ENCODE measurements at places on chromosomes 4 and X.

GRCh38 chr4:73230865-73231517 is 27.6 kb downstream of the ANKRD17 start:
- DNase-seq: no peak

DNA sequence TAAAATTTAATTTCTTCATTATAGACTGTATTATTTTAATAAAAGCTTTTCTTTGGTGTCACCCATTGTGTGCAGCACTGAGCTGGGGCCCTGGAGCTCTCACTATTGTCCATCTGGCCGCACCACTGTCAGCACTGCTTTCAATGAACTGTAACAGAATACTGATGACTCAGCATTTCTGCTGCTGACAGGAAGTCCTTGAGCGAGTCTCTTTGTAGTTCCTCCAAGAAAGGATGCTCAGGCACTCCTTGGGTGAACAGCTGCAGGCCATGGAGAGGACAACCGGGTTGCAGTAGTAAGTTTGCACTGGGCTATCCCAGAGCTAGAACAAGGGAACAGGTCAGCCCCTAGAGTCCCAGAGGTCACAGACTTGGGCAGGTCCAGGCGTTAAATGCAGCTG is 81.6 kb downstream of the SORBS2 start:
- peak; percentile 86 for DNase-seq

- no peak for DNase-seq
Observed at GRCh38 chr4:82761229-82761628, 37.4 kb downstream of the SCD5 start.

- no peak for DNase-seq
Observed at GRCh38 chrX:81206476-81206875, 4.6 kb downstream of the SH3BGRL start.

DNA sequence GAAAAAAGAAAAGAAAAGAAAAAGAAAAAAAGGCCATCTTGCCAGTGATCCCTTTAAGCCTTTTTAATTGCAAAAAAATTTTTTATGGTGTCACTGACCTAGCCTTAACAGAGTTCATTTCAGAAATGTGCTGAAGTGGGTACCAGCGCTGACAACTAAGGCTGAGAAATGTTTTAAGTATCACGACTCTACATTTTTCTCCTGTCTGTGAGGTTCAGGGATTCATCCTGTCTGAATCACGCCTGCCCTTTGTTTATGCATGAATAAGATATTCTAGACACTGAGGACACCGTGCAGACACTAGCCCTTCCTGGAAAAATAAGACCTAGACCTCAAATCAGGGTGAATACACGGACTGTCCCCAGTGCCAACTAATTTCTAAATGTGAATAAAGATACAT is 154.4 kb upstream of the NOCT start:
- DNase-seq: no peak

GRCh38 chr4:162770761-162771490 is 395.8 kb downstream of the NAF1 start:
- DNase-seq: peak; percentile 60

- no peak for DNase-seq
Observed at GRCh38 chr4:101141230-101141629, 206.1 kb downstream of the PPP3CA start.

GRCh38 chr4:29717287-29718057 is 1002.7 kb upstream of the PCDH7 start:
- DNase-seq: no peak

DNA sequence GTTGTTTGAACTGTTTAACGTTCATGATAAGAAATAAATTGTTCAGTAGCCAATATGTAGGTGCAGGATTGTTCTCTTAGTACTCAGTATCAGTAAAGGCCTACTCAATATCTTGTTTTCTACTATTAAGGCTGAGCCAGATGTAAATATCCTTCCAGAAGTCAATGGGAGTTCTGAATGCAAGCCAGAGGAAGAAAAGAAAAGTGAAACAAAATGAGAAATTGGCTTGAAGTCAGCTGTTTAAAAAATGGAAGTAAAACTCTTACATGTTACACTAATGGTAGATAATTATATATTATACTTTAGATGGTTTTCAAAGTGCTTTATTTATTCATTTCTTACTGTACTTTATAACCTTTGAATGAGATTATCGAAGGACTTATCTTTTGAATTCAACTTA is 1417.9 kb downstream of the ADGRL3 start:
- no peak for DNase-seq

DNA sequence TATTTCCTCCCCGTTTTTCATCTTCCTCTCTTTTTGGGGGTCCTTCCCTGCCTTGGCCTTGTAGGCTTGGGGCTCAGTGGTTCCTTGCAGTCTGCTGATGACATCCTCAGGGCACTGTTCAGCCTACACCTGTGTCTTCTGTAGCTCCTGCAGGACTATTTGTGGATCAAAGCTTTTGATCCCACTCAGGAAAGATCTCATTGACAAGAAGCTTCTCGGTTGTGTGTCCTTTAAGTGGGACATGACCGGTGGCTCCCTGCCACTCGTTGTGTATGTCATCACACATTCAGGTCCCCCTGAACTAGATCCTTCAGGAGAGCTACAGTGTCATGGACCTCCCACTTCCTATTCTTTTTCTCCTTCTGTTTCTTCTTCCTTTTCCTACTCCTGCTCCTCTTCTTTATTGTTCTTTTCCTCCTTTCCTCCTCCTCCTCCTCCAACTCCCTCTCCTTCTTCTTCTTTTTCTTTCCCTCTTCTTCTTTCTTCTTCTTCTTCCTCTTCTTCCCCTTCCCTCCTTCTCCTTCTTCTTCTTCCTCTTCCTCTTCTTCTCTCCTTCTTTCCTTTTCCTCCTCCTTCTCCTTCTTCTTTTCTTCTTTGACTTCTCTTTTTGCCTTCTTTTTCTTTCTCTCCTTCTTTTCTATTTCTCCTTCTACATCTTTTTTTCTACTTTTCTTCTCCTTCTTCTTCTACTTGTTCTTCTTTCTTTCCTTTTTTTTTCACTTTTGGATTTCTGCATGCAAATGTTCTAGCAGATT is 67.8 kb downstream of the NBDY start:
- no peak for DNase-seq

DNA sequence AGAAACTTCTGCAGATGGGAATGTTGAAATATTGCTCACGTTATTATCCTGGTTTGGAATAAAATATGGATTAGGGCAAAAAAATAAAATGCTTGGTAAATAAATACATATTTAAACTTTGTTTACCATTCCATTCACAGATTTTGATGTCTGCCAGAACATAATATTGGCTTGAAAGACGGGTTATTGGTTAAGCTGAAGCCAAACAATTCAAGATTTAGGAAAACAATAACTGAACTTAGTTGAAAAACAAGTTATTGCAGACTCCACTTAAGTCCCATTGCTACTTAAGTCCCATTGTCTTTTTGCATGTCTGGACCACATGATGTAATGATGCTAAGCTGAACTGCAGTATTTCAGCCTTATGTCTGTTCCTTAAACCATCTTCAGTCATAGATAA is 722.5 kb downstream of the FAT4 start:
- DNase-seq: no peak

DNA sequence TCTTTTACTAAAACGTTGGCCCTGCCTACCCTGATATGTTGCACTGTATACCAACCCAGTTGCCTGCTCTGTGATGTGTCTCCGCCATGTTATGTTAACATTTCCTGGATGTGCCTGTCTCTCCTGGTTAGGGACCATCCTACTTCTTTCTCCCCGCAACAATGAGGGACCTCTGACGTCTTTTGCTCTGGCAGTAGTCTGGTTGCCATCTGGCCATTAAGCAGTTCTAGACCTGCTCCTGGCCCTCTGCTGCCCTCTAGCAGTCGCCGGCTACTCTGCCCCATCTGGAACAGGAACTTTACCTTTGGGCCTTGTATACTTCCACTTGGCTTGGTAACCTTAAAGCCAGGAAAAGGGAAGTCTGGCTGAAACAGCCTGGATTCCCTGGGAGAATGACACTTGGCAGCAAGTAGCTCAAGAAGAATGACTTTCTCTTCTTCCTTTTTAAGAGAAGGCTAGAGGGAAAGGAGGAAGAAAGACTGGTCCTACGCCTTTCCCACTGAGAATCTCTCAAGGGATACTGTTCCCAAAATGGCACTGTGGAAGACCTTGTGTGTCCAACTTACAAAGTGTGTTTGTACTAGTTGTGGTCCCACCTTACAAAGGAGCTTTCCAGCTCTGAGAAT is 63.5 kb downstream of the GPC3 start:
- peak; percentile 1 for DNase-seq

DNA sequence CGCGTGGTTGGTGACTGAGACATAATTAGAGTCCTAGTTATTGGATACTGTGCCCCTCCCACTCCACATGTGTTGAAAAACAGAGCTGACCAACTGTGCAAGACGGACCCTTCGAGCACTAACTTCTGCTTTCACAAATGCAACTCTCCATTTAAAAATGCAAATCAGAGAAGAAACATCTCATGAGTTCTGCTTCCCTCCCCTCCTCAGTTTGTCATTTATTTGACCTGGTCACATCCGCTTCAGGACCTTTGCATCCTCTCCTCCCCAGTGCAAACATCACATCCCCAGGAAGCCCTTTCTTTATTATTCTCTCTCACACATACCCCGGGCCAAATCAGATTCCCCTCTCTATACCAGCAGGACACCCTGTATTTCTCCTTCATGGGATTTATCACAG is 38.1 kb upstream of the NOCT start:
- DNase-seq: no peak

DNA sequence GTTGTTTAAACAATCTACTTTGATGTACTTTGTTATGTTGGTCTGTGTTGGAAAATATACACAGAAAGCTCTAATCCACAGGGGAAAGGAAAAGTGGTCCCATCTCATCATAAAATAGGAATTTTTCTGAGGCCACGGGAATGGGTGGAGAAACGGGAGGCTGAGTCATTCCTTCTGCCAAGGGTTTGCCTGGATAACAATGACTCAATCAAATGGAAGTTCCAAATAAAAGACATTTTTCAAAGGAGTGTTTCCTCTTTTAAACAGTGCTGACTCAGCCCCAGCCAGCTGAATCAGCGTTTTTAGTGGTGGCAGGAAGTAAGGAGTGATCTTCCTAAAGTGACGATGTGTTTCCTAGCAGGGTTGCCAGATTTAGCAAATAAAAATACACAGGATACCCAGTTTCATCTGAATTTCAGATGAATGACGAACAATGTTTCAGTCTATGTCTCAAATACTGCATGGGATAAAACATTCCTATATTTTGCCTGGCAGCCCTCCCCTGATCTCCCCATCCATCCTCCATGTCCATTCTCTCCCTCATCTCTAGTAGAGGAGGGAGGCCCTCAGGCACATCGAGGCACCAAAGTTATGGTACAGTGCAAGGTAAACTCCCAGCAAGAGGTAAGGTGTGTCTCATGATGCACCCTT is 345.4 kb upstream of the GATB start:
- DNase-seq: peak; percentile 94

- peak; percentile 84 for DNase-seq
Observed at GRCh38 chrX:56764153-56764974, 35.3 kb downstream of the NBDY start.

Measured in cardiac fibroblast (primary cell).